ENCODE measurements at places on chromosomes 7 and 10. TPM values are rescaled to one million over a fixed set of nuclear protein-coding genes. Genes with fewer than 3 reads are reported as not detected.

- DNase-seq = no peak
Observed at GRCh38 chr10:62653254-62653653, 151.3 kb upstream of the ADO start.

DNA sequence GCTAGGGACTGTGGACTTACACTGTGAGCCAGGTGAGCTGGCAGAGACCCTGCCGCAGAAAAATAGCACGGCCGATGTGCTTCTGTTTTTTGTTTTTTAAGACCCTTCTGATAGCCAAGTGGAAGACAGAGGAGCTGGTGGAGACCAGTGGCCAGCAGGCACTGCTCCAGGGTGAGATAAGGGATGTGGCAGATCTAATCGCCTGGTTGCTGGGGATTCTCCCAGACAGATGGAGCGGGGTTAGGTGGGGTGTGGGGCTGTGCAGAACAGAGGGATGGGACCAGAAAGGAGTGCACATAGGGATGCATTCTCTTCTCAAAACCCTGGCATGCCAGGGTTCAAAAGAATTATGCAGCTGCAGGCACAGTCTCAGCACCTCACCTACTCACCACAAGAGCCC, 82.2 kb downstream of the VOPP1 start:
- DNase-seq = no peak

- DNase-seq = no peak
Observed at GRCh38 chr10:53260213-53260612, 487.6 kb upstream of the MBL2 start.

GRCh38 chr10:2917926-2918325, 149.4 kb upstream of the PFKP start:
- DNase-seq = no peak

DNA sequence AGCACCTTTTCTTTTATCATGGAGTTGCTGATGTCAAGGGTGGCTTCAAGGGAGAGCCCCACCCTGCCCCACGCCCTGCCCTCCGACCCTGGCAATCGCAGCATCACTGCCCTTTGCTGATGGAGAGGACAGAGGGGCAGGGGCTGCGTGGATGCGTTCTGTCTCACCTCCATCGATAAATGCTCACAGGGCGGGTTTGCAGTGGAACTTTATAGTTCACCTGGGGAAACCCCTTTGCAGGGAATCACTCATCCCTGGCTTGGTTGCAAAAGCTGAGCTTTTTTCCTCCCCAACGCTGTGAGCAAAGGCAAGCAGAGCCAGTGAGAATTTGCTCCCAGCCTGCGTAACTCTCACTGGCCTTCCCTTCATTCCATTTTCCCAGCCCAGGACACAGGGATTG, 176.8 kb downstream of the WDR37 start:
- no peak for DNase-seq

GRCh38 chr10:4194231-4194630, 409.2 kb upstream of the KLF6 start:
- no peak for DNase-seq

DNA sequence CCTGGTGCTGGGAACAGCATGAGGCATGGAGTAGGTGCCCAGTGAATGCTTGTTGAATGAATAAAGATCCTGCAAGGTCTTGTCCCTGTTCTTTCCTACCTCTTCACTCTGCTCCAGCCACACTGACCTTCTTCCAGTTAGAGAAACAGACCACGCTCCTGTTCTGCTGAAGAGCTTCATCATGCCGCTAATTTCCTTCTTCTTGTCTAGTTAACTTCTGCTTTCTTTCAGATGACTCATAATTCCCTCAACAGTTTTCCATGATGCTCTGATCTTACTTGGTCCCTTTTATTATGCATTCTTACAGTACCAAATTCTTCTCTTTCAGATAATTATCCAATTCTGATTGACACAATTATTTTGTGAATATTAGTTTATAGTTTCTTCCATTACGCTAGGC, 59.5 kb upstream of the C1QL3 start:
- no peak for DNase-seq

DNA sequence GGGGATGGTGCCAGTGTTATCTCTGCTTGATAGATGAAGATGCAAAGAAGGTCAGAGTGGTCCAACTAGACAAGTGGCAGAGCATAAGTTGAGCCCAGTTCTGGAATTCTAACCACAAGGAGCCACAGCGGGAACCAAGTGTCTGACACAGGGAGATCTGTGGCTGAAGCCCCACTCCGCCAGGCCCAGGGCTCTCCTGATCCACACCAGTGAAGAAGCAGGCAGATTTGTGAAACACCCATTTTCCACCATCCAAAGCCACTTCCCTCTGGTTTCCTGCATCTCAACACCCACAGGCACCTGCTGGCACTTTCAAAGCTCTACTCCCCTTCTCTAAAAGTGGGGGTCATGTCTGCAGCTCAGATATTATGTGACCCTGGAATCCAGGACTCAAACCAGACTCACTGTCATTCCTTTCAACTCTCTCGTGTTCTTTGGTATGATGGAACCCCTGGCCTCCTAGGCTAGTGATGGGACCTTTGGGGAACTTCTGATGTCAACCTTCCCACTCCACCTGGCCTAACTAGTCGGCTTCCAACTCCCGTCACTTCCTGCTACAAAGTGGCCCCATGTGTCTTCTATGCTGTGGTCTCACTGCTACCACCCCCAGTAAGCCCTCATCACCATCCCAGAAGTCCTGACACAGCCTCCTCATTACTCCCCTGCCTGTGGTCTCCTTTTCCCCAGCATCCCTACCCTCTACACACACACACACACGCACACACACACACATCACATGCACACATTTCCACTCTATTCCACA, 177.6 kb downstream of the GRID1 start:
- DNase-seq = no peak

GRCh38 chr7:96962221-96962885, 43.0 kb upstream of the DLX6 start:
- DNase-seq = no peak

GRCh38 chr10:88670497-88670896, 6.3 kb downstream of the LIPF start:
- DNase-seq = no peak

GRCh38 chr10:76150876-76151288, 719.5 kb downstream of the LRMDA start:
- DNase-seq = no peak

DNA sequence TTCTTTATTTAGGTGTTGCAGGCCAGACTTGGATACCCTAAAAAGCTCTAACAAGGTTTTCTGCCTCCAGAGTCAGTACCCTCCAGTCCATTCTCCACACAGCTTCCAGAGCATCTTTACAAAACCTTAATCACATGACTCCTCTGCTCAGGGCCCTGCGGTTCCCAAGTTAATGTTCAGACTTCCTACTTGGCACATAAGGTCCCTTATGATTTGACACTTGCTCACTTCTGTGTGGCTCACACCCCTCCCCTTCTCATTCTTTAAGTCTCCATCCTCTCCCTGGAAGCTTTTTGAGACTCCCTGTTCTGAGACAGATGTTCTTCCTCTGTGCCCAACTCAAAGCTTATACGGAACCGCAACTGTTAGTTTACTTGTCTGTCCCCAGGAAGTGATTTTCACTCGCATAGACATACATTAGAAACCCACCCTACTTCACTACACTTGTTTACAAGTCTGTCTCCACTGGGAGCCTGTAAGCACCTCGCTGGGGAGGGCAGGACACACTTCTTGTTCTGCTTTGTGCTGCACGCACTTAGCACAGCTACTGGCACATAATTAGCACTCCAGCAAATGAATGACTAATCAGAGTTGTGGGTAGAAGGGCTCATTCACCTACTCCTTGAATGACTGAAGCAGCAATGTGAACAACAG, 154.3 kb upstream of the LAMB4 start:
- DNase-seq = no peak

- DNase-seq = no peak
Observed at GRCh38 chr10:68010426-68010940, 64.6 kb downstream of the HERC4 start.

DNA sequence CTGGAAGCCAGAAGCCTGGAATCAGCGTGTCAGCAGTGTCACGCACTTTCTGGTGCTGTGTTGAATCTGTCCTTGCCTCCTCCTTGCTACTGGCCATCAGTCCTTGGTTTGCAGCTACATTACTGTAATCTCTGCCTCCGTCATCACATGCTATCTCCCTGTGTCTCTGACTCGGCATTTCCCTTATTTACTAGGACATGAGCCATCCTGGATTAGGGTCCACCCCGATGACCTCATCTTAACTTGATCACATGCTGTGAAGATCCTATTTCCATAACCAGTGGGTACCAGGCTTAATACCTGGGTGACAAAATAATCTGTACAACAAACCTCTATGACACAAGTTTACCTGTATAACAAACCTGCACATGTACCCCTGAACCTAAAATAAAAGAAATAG, 518.0 kb upstream of the KLF6 start:
- no peak for DNase-seq

DNA sequence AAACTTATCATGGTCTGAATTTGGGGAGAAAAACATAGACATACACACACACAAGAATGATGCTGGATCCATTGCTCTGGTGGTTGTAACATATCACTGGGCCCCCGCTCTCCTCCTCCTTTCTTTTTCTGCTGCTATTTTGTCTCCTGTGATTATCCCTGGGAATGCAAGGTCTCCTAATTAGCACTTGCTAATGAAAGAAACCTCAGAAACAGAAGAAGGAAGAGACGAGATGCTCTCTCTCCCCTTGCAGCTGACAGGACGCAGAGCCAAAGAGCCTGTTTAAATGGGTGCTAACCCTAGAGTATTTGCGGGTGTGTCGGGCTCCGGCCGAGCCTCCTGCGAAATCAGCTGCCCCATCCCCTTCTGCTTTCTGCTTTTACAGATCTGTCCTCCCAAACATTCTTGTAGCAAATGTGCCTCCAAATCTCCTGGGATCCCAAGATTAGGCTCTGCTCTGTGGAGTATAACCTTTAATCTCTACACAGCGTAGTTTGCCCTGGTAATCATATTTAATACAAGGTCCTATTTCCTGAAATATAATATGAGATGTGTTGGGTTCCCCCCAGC, 81.5 kb downstream of the FRMPD2 start:
- DNase-seq = no peak

GRCh38 chr7:28062197-28062991, 118.2 kb downstream of the JAZF1 start:
- DNase-seq = no peak

GRCh38 chr10:11170993-11171851, 153.6 kb downstream of the CELF2 start:
- DNase-seq = no peak

DNA sequence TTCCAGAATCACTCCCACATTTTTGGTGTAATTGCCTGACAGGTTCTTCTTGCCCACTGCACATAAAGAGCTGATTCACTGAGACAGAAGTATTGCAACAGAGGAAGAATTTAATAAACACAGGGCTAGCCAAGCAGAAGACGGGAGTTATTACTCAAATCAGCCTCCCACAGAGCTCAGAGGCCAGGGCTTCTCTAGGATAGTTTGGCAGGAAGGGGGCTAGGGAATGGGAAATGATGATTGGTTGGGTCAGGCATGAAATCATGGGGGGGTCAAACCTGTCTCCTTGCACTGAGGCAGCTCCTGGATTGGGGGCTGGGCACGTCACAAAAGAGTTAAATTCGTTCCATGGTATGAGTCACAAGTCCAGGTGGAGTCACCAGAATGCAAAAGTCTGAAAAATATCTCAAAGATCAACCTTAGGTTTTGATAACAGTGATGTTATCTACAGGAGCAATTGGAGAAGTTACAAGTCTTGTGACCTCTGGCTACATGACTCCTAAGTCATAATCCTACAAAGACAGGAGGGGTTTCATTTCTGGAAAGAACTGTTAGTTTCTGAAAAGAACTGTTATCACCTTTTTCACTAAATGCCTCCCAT, 30.2 kb upstream of the ERCC6 start:
- no peak for DNase-seq

GRCh38 chr7:27146491-27147198, 929 bp downstream of the HOXA6 start:
- no peak for DNase-seq

DNA sequence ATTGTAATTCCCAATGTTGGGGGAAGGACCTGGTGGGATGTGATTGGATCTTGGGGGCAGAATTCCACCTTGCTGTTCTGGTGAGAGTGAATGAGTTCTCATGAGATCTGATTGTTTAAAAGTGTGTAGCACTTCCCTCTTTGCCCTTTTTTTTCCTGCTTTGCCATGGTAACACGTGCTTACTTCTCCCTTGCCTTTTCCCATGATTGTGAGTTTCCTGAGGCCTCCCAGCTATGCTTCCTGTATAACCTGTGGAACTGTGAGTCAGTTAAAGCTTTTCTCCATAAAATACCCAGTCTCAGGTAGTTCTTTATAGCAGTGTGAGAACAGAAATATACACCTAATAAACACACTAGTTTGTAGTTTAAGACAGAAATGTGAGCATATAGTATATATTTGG, 166.8 kb upstream of the MAGI2 start:
- no peak for DNase-seq

- no peak for DNase-seq
Observed at GRCh38 chr7:51357821-51358220, 41.2 kb upstream of the COBL start.

The TAS2R3 gene
- 2.5 TPM for total RNA-seq

The CCL24 gene
- not detected for total RNA-seq

The IL6 gene
- not detected for total RNA-seq

The HTR5A gene
- 0.62 TPM for total RNA-seq

The CALY gene
- total RNA-seq = 4.7 TPM

The PRF1 gene
- not detected for total RNA-seq

The TMEM273 gene
- 1.7 TPM for total RNA-seq

The ADCY1 gene
- total RNA-seq = 226 TPM

The MAGI2 gene
- 244 TPM for total RNA-seq

All from occipital lobe (tissue), 3 donors.